ENCODE measurements at places on chromosomes 7 and 10.
A peak's percentile ranks its signal among the peaks of the same experiment; 100 is the strongest.

DNA sequence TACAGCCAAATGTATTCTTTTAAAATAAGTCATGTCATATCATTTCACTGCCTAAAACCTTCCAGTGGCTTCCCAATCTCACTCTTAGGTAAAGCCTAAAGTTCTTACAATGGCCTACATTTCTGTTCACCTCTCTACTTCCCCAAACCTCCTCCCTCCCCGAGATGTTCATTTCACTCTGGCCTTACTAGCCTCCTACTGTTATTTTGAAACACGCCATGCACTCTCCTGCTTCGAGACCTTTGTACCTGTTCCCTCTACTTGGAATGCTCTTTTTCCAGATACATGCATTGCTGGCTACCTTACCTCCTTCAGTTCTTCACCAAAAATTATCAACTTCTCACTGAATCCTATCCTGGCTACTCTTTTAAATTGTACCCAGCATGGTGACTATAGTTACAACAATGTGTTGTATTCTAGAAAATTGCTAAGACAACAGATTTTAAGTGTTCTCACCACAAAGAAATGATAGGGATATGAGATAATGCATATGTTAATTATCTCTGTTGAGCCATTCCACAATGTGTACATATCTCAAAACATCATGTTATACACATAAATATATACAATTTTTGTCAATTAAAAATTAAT, 50.6 kb upstream of the STRIP2 start:
- DNase-seq, result no peak

- no peak for DNase-seq
Observed at GRCh38 chr10:68330852-68331454, 911 bp upstream of the HNRNPH3 start.

DNA sequence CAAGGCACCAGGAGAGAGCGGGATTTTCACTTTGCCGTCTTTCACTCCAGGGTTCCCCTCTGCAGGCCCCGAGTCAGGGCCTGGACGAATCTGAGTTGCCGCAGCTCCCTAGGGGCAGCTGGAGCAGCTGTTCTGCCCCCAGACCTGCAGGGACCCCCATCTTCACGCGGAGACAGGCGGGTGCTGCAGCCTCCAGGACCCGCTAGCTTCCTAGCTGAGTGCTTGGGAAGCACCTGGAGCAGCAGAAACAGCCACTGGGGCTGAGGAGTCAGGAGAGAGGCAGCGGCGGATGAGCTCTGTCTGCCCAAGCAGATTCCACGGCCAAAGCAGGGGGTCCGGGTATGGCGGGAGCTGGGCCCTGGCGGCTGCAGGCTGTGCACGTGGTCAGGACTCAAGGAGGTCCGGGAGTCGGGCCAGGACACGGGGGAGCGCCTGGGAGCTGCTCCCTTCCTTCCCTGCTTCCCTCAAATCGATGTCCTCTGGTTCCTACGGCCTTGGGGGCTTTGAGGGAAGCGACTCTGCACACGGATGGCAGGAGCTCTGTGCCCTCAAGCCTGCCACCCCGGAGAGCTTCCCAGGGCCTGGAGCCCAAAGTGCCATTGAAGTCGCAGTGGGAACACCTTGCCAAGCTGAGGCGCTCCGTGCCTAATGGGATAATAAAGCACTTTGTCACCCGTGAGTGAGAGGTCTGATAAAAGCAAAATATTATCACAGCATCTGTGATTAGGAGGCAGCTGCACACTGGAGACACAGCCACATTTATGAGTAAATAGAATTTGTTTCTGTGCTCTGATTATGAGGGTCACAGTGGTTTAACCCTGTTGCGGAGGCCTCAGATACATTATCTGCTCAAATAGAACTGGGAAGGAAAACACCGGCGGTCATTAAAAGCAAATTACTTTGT, 17.2 kb downstream of the MNX1 start:
- DNase-seq, result no peak

- DNase-seq, result peak; percentile 71
Observed at GRCh38 chr10:101817337-101818118, 716 bp downstream of the OGA start.

- DNase-seq, result no peak
Observed at GRCh38 chr7:127896659-127897058, 134.6 kb downstream of the LRRC4 start.

DNA sequence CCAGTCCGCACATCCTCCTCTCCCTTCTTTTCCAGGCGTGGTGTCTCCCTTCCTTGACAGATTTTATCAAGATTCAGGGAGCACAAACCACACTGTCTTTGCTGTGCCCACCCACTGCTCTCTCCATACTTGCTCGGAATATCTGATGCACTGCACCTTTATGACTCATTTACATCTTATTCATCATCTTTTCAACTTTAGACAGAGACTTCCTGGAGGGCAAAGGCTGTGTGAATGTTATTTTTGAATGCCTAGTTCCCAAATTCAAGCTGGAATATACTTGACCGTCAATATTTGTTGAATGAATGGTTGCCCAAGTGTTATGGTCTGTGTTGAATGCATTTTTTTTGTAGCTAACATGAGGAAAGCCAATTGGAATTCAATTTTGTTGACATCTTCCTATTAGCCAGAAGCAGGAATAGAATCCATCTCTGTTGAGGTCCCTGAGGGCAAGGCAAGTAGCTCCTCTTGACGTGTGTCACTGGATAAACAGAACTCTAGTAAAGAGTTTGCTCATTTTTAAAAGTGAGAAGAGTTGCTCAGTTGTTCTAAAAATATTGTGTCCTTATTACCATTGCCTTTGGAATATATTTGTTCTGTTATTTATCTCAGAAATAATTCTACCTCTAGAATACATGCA, 95.0 kb downstream of the KLF6 start:
- DNase-seq, result no peak

DNA sequence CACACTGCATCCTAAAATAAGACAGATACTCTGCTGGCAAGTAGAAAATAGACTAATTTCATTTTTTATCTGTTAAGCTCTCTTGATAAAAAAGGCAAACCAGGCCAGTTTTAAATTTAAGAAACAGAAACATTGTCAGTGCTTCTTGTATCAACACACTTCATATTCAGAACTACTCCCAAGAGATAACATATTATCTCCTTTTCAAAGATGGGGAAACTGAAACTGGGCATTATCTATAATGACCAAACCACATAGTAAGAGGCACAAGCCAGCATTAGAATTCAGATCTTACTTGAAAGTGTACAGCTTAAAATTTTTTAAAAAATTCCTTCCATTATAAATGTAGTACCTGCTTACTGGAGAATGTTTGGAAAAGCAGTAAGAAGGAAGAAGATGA, 14.7 kb downstream of the SRI start:
- DNase-seq, result no peak

- no peak for DNase-seq
Observed at GRCh38 chr10:75826846-75827245, 395.4 kb downstream of the LRMDA start.

DNA sequence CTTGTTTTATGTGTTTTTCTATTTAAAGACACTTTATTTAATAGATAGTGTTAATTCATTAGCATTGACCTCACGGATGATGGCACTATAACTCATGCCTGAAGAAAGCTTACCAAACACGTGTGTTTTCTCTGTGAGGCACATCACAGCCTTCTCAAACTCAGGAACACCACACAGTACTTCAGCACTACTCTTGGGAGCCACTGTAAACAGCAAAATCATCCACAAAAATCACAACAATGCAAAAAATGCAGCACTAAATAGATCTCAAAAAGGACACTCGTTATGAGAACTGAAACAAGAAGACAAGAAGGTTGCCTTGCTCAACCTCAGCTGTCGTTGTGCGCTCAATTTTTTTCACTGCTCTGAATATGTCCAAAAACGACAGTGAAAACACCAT, 12.0 kb upstream of the PARP12 start:
- DNase-seq, result no peak

DNA sequence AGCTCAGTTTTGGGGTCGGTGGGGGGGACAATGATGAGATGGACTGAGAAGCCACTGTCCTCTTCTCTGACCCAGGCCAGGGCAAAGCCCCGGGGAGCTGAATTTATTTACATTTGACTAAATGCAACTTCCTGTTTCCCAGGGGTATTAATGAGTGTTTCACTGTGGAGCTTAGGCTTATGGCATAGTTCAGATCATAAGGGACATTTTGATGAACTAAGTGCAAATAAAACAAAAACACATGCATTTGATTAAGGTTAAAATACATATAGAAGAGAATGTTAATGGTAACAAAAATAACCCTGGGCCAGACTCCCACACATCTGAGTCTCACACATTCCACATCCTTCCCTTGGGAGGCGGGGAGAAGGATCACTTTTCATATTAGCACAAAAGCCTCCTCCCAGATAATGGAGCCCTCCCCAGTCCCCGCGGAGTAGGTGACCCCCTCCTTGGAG, 320.6 kb downstream of the FRMD4A start:
- DNase-seq, result peak; percentile 61

GRCh38 chr7:28958235-28958979, at the start of gene TRIL:
TSS of gene TRIL (minus strand) at chr7:28958330. CDS start at chr7:28958046, 284 bp downstream.
- DNase-seq, result peak; percentile 92

- DNase-seq, result no peak
Observed at GRCh38 chr7:22208799-22209198, 148.2 kb downstream of the RAPGEF5 start.

GRCh38 chr7:17939606-17940301, 540 bp downstream of the SNX13 start:
- no peak for DNase-seq

- DNase-seq, result no peak
Observed at GRCh38 chr7:102983602-102984001, 70.8 kb downstream of the LRRC17 start.

- peak; percentile 52 for DNase-seq
Observed at GRCh38 chr7:155058896-155059295, 11.2 kb upstream of the HTR5A start.

- no peak for DNase-seq
Observed at GRCh38 chr10:88473989-88474883, 108.9 kb downstream of the RNLS start.

- no peak for DNase-seq
Observed at GRCh38 chr7:100763556-100764140, 30.3 kb downstream of the ZAN start.

- DNase-seq, result no peak
Observed at GRCh38 chr7:91915401-91916050, 25.1 kb upstream of the AKAP9 start.

DNA sequence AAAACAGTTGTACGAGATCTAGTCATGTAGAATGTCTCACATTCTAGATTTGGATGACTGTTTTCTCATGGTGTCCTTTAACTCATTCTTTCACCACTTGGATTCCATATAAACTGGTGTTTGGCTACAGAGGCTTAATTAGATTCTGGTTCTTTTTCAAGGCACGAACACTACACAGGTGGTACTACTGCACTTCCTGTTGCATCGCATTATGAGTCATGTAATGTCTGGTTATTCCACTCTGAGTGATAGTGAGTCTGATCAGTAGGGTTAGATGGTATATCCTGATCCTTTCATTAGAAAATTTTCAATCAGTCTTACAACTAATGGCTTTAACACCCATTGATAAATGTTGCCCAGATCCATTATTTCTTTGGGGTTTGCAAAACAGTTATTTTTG, 11.2 kb upstream of the AKAP9 start:
- DNase-seq, result no peak

DNA sequence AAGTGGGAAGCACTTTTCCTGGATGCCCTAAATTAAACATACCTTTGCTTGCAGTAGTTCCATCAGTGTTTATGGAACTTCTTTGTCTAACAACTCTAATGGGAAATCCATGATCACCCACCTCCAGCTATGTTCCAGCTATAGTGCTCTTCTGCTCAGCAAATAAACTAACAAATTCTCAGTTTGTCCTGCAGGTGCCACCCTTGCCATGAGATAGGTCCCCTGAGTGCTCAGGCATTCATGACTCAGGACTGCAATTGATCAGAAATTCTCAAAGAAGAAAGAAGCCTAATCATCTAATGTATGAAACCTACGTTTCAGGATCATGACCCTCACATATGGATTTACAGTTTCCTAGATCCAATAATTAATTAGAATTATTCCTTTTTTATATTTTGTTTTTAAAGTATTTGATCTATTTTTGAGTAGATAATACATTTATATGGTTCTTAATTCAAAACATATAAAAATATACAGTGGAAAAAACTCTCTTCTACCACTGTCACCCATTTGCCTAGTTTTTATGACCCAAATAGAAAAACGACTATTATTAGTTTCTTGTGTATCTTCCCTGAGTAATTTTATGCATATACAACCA, 48.7 kb upstream of the DYNC1I1 start:
- peak; percentile 11 for DNase-seq

- DNase-seq, result peak; percentile 75
Observed at GRCh38 chr7:29563590-29564495, at the start of gene PRR15. TSS of gene PRR15 (plus strand) at chr7:29563835. CDS start at chr7:29566330, 2,495 bp downstream.

DNA sequence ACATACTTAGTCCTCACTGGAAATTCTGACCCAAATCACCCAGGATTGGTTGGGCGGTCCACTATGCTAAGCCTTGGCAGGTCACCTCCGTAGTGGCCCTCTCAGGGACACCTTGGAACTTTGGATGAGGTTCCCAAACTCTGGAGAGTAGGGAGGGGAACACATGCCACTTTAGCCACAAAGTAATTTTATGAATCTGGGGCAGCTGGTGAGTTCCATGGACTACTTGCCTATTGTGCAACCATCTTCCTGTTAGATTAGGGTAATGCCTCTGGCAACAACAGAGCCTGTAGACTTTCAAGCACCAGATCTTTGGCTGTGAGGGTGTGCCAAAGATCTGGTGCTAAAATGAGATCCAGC, 77.7 kb downstream of the ITGB8 start:
- no peak for DNase-seq

GRCh38 chr10:124542336-124542735, 80.7 kb downstream of the LHPP start:
- DNase-seq, result no peak

DNA sequence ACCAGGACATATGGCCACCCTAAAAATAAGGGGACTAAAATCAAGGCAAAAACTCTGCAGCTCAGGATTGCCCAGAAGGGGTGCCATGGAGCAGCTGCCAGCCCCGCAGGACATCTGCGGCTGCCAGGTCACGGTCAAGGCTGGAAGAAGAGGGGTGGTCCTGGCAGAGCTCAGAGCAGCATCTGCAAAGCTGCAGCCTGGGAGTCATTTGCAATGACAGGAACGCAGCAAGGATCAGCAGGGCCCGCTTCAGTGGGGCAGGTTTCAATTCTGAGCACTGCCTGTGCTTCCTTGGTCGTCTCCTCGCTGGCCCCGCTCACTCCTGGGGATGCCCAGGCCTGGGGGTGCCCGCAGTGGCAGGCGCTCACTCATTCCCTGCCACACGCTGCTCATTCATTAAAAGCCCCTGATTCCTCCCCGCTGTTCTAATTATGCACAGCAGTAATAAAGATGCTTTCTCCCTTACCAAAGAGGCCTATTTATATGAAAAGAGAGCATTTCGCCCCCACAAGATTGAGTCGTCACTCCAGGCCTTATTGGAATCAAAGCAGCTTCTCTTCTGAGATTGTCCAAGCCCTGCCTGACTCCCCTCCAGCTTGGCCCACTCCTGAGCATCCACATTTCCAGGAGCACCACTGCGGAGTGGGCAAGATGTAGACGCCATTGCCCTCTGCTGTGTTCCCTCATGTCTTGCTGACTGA, 4.6 kb downstream of the HSPA12A start:
- peak; percentile 70 for DNase-seq

- no peak for DNase-seq
Observed at GRCh38 chr10:127154831-127155620, 41.4 kb downstream of the INSYN2A start.
